T-helper 2 cell (primary cell): ENCODE measurements at places on chromosomes 5 and 9.
A peak's percentile ranks its signal among the peaks of the same experiment; 100 is the strongest.

- DNase-seq, result no peak
Observed at GRCh38 chr5:116492016-116492623, 82.5 kb downstream of the SEMA6A start.

- no peak for DNase-seq
Observed at GRCh38 chr5:166382031-166382430, 1909.4 kb upstream of the WWC1 start.

DNA sequence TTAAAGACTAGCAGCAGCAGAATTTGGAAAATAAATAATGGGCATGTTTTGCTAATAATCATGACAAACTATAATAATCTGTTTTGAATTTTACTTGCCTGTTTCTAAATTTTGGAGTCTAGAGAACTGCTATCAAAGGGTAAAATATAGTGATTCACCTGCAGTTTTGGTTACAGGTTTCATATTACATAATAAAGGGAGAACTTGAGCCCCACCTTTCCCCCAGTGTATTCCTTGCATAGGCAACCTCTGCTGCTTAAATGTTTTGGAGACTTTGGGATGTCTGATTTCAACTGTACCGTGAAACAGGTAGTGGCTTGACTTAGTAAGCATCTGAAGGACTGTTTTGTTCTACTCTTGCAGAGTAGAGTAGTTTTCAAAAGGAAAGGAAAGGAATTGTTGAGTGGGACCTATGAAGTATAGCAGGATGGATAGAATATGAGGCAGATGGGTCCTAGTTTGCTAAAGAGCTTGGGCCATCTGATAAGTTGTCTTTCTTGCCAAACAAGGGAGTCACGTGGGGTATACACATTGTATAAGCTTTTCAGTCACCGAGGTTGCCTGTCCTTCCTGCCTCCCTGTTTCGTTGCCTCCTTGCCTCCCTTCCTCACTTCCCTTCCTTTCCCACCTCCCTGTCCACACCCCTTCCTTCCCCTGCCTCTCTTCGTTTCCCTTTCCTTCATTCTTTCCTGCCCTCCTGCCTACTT, 19.1 kb downstream of the CREBRF start:
- DNase-seq, result no peak

DNA sequence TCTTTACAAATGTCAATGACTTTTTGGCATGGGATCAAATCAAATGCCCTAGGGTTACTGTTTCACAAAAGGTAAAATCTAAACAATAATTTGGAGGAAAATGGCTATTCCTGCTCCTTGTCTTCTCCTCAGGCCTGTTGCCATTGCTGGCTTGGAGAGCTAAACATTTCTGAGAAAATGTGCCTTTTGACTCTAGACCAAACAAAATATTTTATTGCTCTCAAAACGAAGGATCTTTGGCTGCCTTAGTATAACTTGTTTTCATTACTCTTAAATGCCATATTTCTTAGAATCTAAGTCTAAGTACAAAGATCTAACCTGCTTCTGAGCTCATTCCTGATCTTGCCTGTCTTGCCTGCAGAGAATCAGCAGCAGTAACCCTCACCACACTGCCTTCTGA, 116.6 kb downstream of the MUSK start:
- no peak for DNase-seq

DNA sequence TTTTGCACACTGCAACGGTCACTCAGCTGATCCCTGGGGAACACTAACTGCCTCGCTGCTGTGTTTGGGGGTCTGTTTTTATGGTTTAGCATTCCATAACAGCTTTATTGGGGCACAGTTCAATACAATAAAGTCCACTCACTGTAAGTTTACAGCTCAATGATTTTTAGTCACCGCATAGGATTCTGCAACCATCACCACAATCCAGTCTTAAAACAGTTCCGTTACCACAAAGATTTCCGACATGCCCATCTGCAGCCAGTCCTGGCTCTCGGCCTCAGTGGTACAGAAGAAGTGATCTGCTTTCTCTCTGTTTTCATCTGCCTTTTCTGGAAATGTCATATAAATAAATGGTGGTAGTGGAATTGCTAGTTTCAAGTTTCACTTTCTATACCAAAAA, 23.6 kb downstream of the OR2V2 start:
- DNase-seq, result no peak

DNA sequence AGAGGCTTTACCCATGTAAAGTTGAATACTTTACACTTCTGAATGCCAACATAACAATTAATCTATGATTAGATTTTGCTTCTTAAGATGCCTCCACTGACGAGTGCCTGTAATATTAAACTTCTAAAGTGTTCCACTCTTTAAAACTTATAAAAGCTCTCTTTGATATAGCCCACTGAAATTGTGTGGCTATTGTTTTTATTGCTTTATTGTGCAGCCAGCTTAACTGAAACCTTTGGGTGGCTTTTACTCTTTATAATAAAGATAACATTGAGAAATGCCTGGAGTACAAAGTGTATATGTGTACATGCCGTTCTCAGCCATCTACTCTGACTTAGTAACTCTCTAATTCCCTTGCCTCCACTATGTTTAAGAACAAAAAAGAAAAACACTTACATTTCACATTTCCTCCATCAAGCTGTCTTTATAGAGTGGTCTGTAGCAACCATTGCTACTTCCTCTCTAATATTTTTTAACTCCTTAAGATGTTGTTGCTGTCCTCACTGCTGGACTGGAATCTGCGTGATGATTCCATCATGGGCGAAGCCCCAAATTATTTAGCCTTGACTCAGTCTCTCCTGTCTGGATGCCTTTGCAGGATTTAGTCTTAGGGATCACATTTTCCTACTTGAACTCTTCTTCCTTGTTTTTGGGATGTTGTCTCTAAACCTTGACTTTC, 9.1 kb downstream of the PIK3R1 start:
- no peak for DNase-seq

GRCh38 chr5:149040421-149040820, 22.4 kb downstream of the SH3TC2 start:
- DNase-seq, result no peak

GRCh38 chr9:3032898-3033297, 189.0 kb upstream of the PUM3 start:
- DNase-seq, result peak; percentile 73
